ENCODE measurements at places on chromosomes 2 and 18. TPM values are rescaled to one million over a fixed set of nuclear protein-coding genes. Genes with fewer than 3 reads are reported as not detected.
A peak's percentile ranks its signal among the peaks of the same experiment; 100 is the strongest.

- peak; percentile 32 for DNase-seq
Measured at GRCh38 chr18:37006742-37007141, 177.8 kb downstream of the KIAA1328 start.

DNA sequence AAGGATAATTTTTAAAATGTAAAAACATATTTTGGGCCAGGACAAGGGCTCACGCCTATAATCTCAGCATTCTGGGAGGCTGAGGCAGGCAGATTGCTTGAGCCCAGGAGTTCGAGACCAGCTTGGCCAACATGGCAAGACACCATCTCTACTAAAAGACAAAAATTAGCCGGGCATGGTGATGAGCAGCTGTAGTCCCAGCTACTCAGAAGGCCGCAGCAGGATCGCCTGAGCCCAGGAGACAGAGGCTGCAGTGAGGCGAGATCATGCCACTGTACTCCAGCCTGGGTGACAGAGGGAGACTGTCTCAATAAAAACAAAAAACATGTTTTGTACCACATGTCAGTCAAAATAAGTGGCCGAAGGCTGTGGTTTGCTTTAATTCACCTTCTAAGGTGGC, 122.5 kb downstream of the HDAC4 start:
- no peak for DNase-seq

- DNase-seq, result no peak
Measured at GRCh38 chr2:390959-391358, 103.1 kb upstream of the ALKAL2 start.

Gene INHBB
- 0.46 TPM for total RNA-seq

Gene AMER3
- total RNA-seq, result not detected
